Activated CD8-positive, alpha-beta memory T cell treated with anti-CD3 and anti-CD28 coated beads for 36 hours (primary cell): ENCODE measurements at places on chromosomes 2 and 18. TPM values are rescaled to one million over a fixed set of nuclear protein-coding genes. Genes with fewer than 3 reads are reported as not detected.

Gene DNAJC5G
- total RNA-seq, result not detected

Gene RASGRP3
- total RNA-seq, result 3.6 TPM

Gene CFAP65
- total RNA-seq, result not detected

Gene IKZF2
- total RNA-seq, result 8.8 TPM

Gene NYAP2
- not detected for total RNA-seq

Gene CDH2
- total RNA-seq, result 0.17 TPM

Gene HS6ST1
- total RNA-seq, result 16.0 TPM

Gene CNNM4
- 7.2 TPM for total RNA-seq
